AG09319 (cell line): ENCODE measurements at places on chromosomes 4 and X.

GRCh38 chrX:7219153-7219705 is 71.3 kb upstream of the PUDP start:
- no peak for DNase-seq

- peak; percentile 60 for DNase-seq
Observed at GRCh38 chrX:155767051-155767875, 113.9 kb upstream of the VAMP7 start.

GRCh38 chr4:156642161-156642560 is 329.4 kb downstream of the PDGFC start:
- no peak for DNase-seq

DNA sequence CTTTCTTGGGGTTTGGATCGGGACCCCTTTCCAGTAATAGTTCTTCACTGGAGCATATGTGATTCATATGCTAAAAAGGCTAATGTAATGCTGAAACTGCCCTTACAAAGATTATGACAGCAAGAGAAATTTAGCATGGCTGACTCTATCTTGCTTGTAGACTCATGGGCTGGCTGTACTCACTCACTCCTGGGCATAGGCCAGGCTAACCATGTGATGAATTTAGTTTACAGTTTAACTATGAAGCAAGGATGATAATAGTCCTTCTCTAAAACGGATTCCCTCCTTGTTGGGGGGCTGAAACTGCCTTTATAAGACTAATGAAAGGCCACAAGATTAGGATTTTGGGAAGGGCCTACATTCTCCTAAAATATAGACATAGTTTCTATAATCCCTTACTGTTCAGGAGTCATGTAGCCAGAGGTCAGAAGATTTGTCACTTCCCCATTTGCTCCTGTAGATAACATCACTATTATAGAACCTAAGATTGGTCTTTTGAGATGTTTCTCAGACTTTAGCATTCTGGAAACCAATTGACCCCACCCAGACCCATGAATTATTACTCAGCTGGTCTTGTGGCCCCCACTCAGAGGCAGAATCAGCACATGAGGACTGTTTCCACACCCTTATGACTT is 20.8 kb upstream of the CEP135 start:
- no peak for DNase-seq

GRCh38 chr4:100948911-100949310 is 398.4 kb downstream of the PPP3CA start:
- no peak for DNase-seq

DNA sequence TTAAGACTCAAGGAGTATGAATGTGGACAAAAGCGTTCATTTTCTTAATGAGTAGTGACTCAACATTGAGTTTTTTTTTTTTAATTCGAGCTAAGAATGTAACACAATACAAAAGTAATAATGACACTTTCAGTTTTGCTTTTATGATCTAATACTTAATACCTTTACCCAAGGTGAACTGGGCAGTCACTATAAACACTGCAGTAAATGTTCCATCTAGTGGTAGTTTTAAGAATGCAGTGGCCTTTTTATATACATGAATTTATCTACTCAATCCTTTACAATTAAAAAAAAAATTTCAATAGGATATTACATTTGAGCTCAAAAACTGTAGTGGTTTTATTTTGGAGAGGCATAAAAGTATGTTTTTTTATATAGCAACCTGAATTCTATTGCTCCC is 33.9 kb downstream of the PDK3 start:
- no peak for DNase-seq

DNA sequence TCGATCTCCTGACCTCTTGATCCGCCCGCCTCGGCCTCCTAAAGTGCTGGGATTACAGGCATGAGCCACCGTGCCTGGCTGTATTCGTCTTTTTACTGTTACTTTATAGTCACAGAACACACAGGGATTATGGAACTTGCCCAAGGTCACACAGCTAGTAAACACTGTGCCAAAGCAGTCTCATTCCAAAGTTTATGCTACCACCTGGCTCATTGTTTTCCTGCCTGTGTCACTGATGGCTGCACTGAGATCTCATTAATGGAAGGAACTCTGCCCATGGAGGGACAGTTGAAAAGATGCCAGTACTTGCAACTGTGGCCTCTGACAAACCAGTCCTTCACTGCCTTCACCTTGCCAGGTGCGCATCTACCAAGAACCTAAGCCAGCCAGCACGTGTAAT is 517.7 kb downstream of the BCOR start:
- DNase-seq: no peak

GRCh38 chrX:132022198-132022966 is 720 bp upstream of the STK26 start:
- no peak for DNase-seq

DNA sequence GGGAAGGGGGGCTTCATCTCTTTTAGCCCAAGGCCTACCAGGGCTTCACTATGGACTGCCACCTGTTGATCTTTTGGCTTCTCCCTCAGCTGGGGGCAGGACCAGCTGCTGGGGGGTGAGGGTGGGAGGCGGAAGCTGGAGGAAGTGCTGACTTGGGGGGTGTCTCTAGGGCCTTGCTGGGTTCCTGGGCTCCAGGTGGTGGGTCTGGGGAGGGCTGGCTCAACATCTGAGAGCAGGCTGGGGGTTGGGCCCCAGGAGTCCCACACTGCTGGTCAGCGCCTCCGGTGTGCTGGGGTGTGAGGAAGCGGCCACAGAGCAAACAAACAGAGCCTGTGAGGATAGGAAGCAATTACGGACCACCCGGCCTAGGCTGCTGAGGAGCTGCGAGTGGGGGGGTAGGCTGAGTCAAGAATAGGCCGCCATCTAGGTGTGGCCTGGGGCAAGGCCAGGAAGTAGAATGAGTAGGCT is 85.7 kb downstream of the EFNB1 start:
- DNase-seq: no peak

DNA sequence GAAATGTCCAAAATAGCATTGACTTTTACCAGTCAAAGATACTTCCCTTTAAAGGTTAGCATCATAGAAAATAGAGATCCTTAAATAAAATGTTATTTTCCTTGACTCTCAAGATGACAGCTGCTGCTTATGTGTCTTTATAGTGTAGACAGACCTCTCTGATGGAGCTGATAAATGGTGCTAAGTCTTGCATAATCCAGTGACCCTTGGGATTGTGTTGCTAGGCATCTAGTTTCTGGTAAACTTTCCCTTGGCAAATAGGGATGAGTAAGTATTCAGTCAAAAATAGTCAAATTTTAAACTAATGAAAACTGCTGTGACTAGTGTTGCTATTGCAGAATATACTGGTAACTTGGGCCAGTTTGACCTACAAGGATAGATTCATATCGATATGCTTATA is 53.6 kb downstream of the MBNL3 start:
- DNase-seq: no peak

DNA sequence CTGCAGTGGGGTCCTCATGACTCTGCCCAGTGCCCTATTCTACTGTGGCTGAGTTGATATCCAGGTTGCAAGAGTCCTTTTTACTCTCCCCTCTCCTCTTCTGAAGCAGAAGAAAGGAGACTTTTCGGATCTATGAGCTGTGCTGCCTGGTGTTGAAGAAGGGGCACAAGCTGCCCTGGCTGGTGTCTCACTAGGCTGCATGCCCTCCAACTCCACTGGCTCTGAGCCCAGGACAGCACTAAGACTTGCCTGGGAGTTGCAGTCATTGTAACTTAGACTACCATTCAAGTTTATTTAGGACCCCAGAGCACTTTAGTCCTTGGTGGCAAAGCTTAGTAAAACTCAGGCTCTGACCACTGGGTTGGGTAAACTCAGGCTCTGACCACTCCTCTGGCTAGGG is 89.4 kb downstream of the GABRB1 start:
- DNase-seq: no peak

- DNase-seq: no peak
Observed at GRCh38 chr4:107688421-107688820, 31.6 kb downstream of the PAPSS1 start.

DNA sequence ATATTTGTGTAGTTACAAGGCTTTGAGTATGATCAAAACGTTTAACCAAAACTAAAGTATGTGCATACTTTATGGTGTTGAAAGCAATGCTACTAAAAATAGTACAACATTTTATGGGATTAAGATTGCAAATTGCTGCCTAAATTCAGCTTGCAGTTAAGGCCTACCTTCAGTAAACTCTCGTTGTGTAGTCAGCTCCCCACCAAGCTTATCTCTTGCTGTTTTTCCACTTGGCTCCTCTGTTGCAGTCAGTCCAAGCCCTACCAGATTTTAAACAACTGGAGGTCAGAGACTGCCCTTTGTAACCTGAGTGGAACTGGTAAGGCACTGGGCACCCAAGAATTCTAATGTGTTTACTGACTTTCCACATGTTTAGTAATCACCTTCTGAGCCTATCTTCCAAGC is 25.7 kb downstream of the AFF1 start:
- no peak for DNase-seq

DNA sequence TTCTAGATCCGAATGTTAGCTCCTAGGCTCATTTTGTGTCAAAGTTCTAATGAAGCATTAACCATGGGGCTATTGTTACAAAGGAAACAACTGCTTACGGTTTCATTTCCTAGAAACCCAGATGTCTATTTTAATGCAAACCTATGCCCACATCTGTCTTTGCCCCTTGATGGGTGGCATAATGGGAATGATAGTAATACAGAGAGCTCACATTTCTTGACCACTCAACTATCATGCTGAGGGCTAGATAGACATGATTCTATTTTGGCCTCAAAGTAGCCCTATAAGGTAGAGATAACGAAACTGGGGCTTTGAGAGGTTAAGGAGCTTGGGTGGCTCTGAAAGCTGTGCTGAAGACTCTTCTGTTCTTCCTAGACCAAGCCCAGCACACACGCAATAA is 1.9 kb downstream of the TLR7 start:
- no peak for DNase-seq

- no peak for DNase-seq
Observed at GRCh38 chr4:183576701-183577404, 72.0 kb downstream of the ING2 start.

GRCh38 chr4:158020176-158020575 is 152.6 kb downstream of the GASK1B start:
- peak; percentile 60 for DNase-seq

DNA sequence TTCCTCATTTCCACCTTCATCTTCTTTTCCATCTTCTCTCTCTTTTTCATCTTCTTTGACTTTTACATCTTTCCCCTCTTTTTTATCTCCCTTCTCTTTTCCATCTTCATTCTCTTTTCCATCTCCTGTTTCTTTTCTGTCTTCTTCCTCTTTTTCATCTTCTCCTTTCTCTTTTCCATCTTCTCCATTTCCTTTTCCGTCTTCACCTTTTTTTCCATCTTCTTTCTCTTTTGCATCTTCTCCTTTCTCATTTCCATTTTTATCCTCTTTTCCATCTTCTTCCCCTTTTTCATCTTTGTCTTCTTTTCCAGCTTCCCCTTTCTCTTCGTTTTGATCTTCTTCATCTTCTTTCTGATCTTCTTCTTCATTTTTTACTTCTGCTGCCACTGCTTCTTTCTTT is 87.0 kb downstream of the HMGN5 start:
- no peak for DNase-seq

DNA sequence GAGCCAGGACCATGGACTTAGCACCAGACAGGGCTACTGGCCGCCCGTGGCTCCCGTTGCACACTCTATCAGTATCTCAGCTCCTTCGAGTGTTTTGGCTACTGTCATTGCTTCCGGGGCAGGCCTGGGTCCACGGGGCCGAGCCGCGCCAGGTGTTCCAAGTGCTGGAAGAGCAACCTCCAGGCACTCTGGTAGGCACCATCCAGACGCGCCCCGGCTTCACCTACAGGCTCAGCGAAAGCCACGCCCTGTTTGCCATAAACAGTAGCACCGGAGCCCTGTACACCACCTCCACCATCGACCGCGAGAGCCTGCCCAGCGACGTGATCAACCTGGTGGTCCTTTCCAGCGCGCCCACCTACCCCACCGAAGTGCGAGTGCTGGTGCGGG is 1.6 kb downstream of the FAT4 start:
- no peak for DNase-seq

DNA sequence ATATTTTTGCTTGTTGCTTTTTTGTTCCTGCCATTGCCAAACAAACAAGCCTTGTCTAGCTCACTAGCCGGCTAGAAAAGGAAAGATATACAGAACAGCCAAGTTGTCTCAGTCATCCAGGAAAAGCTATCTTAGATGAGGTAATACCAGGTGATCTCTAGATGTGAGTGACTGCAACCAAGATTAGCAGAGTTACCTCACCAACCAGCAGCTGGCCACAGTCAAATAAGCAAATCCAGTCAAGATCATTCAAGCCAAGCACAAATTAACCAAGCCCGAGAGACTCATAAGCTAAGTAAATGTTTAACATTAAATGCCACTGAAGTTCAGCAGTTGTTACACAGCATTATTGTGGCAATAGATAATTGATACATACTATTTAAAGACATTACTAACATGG is 108.6 kb downstream of the CENPC start:
- DNase-seq: no peak

DNA sequence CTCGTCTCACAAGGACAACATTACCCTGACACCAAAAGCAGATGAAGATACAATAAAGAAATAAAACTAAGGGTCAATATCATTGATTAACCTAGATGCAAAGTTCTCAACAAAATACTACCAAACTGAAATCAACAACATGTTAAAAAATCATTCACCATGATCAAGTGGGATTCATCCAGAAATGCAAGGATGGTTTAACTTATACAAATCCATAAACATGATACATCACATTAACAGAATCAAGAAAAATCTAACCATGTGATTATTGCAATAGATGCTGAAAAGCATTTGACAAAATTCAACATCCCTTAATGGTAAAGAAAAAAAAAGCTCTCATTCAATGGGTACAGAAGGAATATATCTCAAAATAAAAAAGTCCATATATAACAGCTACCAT is 514.9 kb downstream of the TMA16 start:
- no peak for DNase-seq

- DNase-seq: no peak
Observed at GRCh38 chrX:7073336-7073735, 74.2 kb upstream of the STS start.

- DNase-seq: no peak
Observed at GRCh38 chrX:120286733-120287512, 24.3 kb downstream of the TMEM255A start.

DNA sequence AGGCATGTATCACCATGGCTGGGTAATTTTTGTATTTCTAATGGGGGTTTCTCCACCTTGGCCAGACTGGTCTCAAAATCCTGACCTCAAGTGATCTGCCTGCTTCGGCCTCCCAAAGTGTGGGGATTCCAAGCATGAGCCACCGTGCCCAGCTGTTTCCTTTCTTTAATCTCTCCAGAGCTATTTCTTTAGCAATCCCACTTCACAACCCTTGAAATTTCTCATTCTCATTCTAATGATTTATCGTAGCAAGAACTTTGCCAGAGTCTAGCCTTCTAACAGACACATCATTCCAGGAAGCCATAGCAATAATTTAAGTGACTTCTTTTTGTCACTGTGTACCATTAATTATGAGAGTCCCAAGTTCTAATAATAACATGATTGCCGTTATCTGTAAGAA is 68.6 kb downstream of the RXFP1 start:
- DNase-seq: no peak

- DNase-seq: no peak
Observed at GRCh38 chr4:83618431-83618830, 82.5 kb downstream of the GPAT3 start.

GRCh38 chr4:47669946-47670345 is 167.9 kb downstream of the CORIN start:
- no peak for DNase-seq

GRCh38 chr4:56086561-56086960 is 137.8 kb downstream of the CEP135 start:
- no peak for DNase-seq

- no peak for DNase-seq
Observed at GRCh38 chrX:46311581-46312120, 233.6 kb downstream of the ZNF674 start.
